ENCODE measurements at places on chromosomes 5 and 9.

GRCh38 chr9:135718616-135719015 is 16.6 kb downstream of the KCNT1 start:
- no peak for DNase-seq

GRCh38 chr5:57681942-57682341 is 199.3 kb upstream of the ACTBL2 start:
- no peak for DNase-seq

DNA sequence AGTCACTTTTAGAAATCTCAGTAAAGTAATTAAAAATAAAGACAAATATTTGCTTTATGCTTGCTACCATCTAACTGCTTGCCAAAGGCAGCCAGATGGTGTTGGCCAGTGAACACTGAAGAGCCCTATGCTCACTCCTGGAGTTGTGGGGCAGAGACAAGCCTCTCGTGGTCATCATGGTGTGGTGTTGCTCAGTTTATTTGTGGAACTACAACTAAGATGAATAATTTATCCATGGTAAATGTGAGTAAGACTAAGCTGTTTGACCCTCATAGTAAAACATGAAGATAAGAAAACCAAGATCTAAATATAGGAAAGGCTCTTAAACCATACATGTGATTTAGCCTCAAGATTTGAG is 100.7 kb downstream of the PDE8B start:
- no peak for DNase-seq

GRCh38 chr5:168813184-168813968 is 234.2 kb upstream of the PANK3 start:
- DNase-seq, result peak; percentile 30

DNA sequence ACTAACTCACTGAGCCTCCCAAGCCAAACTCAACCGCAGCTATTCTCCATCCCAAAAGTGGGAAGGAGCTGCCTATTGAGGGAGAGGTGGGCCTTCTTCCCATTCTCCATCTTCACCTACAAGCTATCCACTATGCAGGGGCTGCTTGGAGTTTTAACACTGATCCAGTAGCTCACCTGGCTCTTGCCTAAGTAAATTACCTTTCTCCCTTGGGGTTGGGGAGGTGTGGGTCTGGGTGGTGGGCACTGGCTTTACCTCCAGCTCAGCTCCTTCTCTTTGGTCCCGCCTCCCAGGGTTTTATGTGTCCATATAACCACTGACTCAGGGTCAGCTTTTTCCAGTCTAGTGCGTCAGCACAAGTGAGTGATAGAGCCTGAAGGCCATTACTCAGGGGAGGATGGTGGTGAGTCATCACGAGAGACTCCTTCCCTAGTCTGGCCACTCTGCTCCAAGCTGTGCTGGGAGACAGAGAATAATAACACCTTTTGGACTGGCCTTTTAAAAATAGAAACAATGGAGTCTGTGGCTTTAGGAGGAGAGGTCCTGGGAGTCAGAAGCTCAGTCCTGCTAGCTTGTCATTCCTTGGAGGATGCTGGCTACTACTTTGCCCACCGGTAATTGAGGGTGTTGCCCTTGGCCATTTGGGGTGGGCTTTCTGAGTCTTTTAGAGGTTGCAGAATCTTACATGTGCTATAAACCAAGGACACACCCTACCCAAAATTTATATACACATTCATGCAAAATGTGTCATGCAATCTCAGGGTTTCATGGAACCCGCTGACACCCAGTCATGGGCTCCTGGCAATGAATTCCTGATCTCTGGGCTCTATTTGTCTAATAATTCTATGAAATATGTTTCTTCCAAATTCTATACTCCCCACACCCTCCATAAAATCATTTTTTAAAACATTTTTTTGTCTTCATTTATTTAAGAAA is 35.6 kb upstream of the ATP6V1G1 start:
- no peak for DNase-seq

- no peak for DNase-seq
These were observed 58.1 kb downstream of the CDO1 start for GRCh38 chr5:115758356-115758755.

DNA sequence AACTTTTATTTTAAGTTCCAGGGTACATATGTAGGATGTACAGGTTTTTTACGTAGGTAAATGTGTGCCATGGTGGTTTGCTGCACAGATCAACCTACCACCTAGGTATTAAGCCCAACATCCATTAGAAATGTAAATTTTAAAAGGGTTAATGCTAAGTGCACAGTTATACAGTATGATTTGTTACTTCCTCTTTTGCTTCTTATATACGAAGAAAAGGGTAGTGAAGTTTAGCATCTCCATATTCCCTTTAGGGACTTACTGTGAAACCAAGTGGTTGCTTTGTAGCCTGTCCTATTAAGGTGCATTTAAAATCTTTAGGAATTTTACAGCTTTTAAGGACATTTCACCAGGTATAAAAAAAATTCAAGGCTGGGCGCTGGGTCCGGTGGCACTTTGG is 46.4 kb downstream of the RBM27 start:
- no peak for DNase-seq

DNA sequence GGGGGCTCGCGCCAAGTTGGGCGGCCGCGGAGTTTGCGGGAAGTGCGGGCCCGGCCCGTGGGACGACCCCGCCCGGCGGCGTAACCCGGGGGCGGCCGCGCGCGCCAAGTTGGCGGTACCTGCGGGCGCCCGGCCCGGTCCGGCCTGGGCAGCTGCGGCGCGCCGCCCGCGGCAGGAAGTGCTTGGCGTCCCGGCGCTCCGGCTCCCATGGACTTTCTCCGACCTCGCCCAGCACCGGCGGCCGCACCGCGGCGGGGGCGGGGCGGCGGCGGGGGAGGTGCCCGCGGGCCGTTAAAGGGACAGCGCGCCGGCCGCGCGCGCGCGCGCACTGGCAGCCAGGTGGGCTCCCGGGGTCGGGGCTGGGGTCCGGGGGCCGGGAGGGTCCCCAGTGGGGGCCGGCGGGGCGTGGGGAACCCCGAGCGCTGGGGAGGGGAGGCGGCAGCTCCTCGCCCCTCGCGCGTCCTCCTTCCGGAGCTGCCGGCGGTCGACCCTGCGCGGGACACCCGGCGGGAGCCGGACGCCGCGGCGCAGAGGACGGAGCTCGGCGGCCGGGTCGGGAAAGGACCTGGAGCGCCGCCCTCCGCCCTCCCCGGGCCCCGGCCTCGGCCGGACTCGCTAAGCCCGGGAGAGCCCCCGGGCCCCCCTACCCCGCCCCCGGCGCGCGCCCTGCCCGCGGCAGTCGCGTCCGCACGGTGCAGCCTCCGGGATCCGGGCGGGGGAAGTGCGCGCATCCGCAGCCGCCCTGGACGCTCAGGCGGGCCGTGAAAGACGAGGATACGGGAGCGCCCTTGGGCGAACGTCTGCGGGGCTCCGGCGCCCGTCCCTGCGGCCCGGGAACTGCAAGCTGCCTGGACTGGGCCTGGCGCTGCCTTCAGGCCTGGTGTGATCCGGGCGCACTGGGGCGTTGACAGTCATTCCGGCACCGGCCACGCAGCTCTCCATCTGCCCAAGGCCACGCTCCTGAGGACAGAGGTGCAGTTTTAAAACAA is at the start of gene NACC2:
Gene NACC2 (minus strand): TSS at position 220 of the 989 bp plus-strand sequence. CDS start 44,768 bp downstream, outside the sequence.
- peak; percentile 88 for DNase-seq

GRCh38 chr9:137302449-137303150 is 529 bp upstream of the NRARP start:
- no peak for DNase-seq

GRCh38 chr5:108432024-108432423 is 50.1 kb upstream of the FBXL17 start:
- no peak for DNase-seq

- no peak for DNase-seq
These were observed 441.6 kb upstream of the KLF4 start for GRCh38 chr9:107931071-107931715.

DNA sequence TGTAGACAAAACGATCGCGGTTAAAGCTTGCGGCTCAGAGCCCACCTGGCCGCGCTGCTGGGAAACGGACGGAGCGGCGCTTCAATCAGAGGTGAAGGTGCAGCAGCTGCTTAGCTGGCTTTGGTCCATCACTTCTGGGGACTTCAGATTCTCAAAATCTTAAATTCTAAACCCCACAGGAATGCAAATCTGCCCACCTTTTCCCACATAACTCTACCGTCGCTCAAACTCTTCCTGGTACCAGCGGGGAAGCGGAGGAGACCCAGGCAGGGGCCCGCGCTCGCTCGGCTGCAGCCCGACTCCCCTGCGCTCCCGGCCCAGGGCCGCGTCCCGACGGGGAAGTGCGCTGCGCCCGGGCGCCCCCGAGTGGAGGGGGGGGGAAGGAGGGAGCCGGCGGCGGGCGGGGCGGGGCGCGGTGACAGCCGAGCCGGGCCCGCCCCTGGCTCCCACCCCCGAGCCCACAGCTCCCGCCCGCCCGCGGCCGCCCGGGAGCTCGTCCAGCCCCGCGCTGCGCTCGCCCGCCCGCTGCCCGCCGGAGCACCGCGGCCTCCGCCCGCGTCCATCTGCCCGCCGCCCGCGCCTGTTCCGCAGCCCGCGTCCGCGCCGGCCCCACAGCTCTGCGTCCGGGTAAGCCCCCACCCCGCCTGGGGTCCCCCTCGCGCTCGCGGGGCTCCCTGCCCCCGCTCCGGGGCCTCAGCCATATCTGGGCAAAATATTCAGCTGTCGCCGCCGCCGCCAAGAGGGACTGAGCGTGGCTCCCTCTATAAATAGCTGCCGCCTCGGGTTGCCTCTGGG is at the start of gene TMOD1:
Gene TMOD1 (plus strand): TSS at position 490 of the 795 bp plus-strand sequence. CDS start 22,523 bp downstream, outside the sequence.
- DNase-seq, result peak; percentile 89

- no peak for DNase-seq
These were observed 84.0 kb downstream of the GNAQ start for GRCh38 chr9:77947651-77948050.

GRCh38 chr5:138726848-138727247 is 26.4 kb upstream of the CTNNA1 start:
- DNase-seq, result no peak

DNA sequence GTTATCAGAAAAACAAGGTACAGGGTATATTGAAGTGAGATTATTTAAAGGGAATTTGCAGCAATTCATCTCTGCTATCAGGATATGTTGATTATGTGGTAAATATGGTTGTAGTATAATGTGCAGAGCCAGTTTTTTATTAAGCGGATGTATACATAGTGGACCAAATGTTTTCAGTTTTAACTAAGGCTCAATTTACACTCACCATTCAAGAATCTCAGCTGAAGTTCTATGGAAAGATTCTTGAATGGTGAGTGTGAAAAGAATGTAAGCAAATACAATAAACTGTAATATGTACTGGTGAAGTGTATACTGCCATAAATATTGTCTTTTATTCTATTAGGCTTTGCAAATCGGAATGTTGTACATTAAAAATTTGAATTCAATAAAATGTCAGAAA is 895.9 kb upstream of the CDH10 start:
- DNase-seq, result no peak

DNA sequence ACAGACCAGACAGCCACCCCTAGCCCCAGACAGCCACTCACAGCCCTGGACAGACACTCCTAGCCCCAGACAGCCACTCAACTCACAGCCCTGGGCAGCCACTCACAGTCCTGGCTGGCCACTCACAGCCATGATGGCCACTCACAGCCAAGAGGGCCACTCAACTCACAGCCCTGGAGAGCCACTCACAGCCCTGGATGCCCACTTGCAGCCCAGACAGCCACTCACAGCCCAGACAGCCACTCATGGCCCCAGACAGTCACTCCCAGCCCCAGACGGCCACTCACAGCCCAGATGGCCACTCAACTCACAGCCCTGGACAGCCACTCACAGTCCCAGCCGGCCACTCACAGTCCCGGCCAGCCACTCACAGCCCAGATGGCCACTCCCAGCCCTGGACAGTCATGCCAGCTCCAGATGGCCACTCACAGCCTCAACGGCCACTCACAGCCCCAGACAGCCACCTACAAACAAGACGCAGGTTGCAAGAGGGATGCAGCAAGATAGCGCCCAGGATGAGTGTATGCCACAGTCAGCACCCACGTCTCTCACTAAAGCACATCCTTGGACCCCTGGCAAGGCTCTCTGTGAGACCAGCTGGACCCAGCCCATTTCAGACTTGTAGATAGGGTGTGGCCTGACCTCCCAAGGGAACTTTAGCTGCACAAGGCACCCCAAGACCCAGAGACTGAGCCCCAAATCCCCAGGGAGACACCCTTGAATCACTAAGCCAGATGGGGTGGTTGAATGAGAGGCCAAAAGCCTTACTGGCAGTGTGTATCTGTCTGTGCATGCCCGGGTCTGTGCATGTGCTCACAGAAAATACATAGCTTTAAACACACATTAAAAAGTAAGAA is 22.4 kb downstream of the ZDHHC11B start:
- no peak for DNase-seq

DNA sequence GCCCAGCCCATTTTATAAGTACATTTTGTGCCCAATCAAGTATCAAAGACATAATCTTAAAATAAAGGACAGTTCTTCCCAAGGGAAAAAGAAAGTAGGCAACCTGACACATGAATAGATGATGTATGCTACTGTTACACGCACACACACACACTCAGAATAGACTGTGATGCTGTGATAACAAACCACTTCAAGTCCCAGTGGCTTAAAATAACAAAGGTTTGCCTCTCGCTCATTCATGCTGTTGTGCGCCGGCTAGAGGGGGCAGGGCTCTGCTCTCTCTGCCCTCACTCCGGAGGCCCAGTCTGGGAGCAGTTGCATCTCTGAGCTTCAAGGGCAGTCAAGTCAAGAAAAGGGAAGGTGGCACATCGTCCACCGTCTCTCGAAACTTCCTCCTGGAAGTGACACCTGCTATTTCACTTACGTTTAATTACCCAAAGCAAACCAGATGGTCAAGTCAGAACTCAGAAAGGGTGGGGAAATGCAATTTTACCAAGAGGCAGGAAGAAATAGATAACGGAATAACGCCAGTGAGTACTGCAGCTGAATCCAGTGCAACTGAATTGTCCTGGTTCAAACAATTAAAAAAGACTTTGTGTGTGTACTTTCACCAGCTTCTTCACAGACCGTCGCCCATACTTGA is 43.3 kb downstream of the ANKRD33B start:
- peak; percentile 78 for DNase-seq

DNA sequence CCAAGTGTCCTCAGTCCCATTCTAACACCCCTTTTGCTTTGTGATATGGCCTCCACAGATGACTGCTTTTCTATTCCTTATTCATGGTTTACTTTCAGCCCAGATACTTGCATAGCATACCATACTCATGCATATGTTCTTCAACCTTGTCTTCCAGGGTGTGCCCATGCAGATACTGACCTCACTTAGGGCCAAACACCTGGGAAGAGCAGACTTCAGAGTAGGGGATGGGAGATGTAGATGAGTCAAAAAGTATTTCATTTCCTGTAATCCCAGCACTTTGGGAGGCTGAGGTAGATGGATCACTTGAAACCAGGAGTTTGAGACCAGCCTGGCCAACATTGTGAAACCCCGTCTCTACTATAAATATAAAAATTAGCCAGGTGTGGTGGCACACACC is 58.3 kb downstream of the NRG2 start:
- DNase-seq, result no peak

GRCh38 chr5:75510836-75511434 is 494 bp downstream of the CERT1 start:
- peak; percentile 62 for DNase-seq

- DNase-seq, result no peak
These were observed 28.3 kb downstream of the ZNF462 start for GRCh38 chr9:106891286-106891685.

- no peak for DNase-seq
These were observed 46.3 kb downstream of the SMIM15 start for GRCh38 chr5:61115968-61116367.

- no peak for DNase-seq
These were observed 64.5 kb downstream of the RCL1 start for GRCh38 chr9:4857163-4857810.

GRCh38 chr5:111589316-111589715 is 77.0 kb upstream of the STARD4 start:
- no peak for DNase-seq
